ENCODE measurements at places on chromosomes 2 and 18. TPM values are rescaled to one million over a fixed set of nuclear protein-coding genes. Genes with fewer than 3 reads are reported as not detected.

DNA sequence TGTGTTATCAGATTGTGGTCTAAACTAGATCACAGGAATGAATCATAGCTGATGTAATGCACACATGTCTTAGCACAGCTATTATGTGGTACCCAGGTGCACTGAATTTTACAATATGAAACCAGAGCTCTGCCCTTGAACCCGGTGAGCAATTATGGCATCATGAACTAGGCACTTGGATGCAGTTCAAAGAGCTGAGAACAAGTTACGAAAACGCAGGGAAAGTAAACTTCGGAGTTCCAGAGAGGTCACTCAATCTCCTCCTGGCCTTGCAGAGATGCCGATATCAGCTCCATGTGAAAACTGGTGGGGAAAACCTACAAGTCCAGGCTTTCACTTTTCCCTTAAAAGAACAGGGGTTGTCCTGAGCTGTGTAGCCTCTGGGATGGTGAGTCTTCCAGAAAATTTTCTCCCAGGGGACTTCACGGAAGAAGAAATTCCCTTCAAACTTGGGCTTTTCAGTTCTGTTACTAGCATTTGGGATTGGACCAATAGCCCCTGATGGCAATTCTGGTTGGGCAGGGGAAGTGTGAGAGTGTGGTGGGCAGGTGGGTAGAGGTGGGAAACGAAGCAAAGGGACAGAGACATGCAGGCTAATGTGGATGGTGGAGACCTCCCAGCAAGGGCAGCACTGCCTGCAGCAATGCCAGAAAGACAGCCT is 71.1 kb upstream of the SH3BP4 start:
- DNase-seq, result peak; percentile 12
- no peaks in the 10 kb centered on the region for H3K36me3 ChIP-seq
- H3K4me3 ChIP-seq, result no peak overlapping the region

GRCh38 chr2:121736140-121736461 is 574 bp downstream of the NIFK start:
- H3K4me3 ChIP-seq, result peak overlapping the region; percentile 90
- H3K27me3 ChIP-seq, result no peaks in the 10 kb centered on the region

Gene ANKRD62
- not detected for total RNA-seq

Gene DCC
- total RNA-seq, result not detected

DNA sequence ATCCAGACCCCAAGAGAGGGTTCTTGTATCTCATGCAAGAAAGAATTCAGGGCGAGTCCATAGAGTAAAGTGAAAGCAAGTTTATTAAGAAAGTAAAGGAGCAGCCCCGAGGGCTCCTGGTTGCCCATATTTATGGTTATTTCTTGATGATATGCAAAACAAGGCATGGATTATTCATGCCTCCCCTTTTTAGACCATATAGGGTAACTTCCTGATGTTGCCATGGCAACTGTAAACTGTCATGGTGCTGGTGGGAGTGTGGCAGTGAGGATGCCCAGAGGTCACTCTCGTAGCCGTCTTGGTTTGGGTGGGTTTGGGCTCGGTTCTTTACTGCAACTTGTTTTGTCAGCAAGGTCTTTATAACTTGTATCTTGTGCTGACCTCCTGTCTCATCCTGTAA is 750.2 kb upstream of the FANCL start:
- DNase-seq, result no peak
- H3K27ac ChIP-seq, result no peak overlapping the region
- peaks cover 2% of the 10 kb centered on the region for H3K27me3 ChIP-seq
- no peak overlapping the region for H3K4me3 ChIP-seq

GRCh38 chr18:65230311-65230710 is 520.5 kb upstream of the CDH7 start:
- H3K27ac ChIP-seq, result no peak overlapping the region
- H3K4me1 ChIP-seq, result no peaks in the 10 kb centered on the region
- no peak overlapping the region for H3K4me3 ChIP-seq
- no peaks in the 10 kb centered on the region for H3K27me3 ChIP-seq
- no peak for DNase-seq

Gene NPC1
- total RNA-seq, result 27.9 TPM

DNA sequence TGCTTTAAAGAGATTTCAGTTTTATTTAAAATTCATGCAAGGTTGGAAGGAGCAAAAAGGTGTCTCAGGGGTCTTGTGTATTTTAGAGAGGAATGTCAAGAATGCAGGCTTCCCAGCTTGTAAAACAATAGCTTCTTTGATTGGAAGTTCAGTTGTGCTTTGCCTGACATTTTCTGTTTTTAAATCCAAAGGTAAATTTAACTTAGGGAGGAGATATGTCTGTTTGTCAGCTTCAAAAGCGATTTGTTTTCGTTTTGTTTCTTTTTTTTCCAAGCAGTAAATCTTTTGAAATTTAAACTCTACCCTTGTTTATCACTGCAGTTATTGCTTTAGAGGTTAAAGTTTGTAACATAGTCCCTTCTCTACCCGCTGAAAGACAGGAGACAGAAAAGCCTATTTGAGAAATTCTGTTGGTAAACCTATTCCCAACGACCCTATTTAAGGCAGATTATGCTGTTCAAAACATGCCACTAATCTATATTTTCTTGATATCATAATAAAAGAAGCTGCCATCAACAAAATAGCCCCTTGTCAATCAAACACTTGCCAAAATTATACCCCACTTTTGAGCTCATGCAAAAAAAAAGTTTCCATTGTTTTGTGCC is 639.6 kb downstream of the IRS1 start:
- no peak for DNase-seq
- H3K36me3 ChIP-seq, result no peaks in the 10 kb centered on the region
- H3K4me1 ChIP-seq, result no peaks in the 10 kb centered on the region
- peaks cover 7% of the 10 kb centered on the region for H3K27me3 ChIP-seq
- no peak overlapping the region for H3K4me3 ChIP-seq
- H3K27ac ChIP-seq, result no peak overlapping the region

Gene PROKR1
- total RNA-seq, result not detected

GRCh38 chr18:32930695-32931301 is 158.0 kb upstream of the KLHL14 start:
- no peaks in the 10 kb centered on the region for H3K36me3 ChIP-seq
- no peak for DNase-seq
- no peak overlapping the region for H3K27ac ChIP-seq
- no peaks in the 10 kb centered on the region for H3K4me1 ChIP-seq
- no peaks in the 10 kb centered on the region for H3K27me3 ChIP-seq

- H3K27me3 ChIP-seq, result no peaks in the 10 kb centered on the region
- peak overlapping the region; percentile 70 for H3K4me3 ChIP-seq
- DNase-seq, result peak; percentile 11
- H3K36me3 ChIP-seq, result no peaks in the 10 kb centered on the region
Measured at GRCh38 chr18:26134107-26134506, 438 bp downstream of the PSMA8 start.

Gene SIX2
- total RNA-seq, result not detected

- peaks cover 25% of the 10 kb centered on the region for H3K4me1 ChIP-seq
- H3K27me3 ChIP-seq, result peaks cover 10% of the 10 kb centered on the region
- no peak overlapping the region for H3K4me3 ChIP-seq
- H3K27ac ChIP-seq, result no peak overlapping the region
- no peak for DNase-seq
Measured at GRCh38 chr18:58041633-58042032, 2.4 kb upstream of the NEDD4L start.

GRCh38 chr2:149061133-149061745 is 22.7 kb downstream of the LYPD6B start:
- H3K4me1 ChIP-seq, result no peaks in the 10 kb centered on the region
- no peaks in the 10 kb centered on the region for H3K36me3 ChIP-seq
- no peak overlapping the region for H3K4me3 ChIP-seq
- DNase-seq, result no peak

DNA sequence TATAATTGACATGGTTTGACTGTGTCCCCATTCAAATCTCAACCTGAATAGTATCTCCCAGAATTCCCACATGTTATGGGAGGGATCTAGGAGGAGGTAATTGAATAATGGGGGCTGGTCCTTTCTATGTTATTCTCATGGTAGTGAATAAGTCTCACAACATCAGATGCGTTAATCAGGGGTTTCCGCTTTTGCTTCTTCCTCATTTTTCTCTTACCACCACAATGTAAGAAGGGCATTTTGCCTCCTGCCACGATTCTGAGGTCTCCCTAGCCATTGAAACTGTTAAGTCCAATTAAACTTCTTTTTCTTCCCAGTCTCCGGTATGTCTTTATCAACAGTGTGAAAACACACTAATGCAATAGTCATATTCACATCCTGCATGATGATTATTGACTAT is 1073.3 kb upstream of the CDH2 start:
- no peak overlapping the region for H3K4me3 ChIP-seq
- no peaks in the 10 kb centered on the region for H3K36me3 ChIP-seq
- H3K27me3 ChIP-seq, result no peaks in the 10 kb centered on the region
- no peak overlapping the region for H3K27ac ChIP-seq

DNA sequence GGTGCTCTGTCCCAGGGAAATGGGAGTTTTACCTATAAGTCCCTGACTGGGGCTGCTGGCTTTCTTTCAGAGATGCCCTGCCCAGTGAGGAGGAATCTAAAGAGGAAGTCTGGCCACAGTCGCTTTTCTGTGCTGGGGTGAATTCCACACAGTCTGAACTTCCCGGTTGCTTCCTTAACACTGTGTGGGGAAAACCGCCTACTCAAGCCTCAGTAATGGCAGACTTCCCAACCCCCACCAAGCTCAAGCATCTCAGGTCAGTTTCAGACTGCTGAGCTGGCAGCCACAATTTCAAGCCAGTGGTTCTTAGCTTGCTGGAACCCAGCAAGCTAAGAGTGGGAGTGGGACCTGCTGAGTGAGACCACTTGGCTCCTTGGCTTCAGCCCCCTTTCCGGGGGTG is 54.9 kb downstream of the NUP35 start:
- H3K4me3 ChIP-seq, result no peak overlapping the region
- no peak overlapping the region for H3K27ac ChIP-seq
- H3K27me3 ChIP-seq, result no peaks in the 10 kb centered on the region

Gene TMEM87B
- 10.5 TPM for total RNA-seq

DNA sequence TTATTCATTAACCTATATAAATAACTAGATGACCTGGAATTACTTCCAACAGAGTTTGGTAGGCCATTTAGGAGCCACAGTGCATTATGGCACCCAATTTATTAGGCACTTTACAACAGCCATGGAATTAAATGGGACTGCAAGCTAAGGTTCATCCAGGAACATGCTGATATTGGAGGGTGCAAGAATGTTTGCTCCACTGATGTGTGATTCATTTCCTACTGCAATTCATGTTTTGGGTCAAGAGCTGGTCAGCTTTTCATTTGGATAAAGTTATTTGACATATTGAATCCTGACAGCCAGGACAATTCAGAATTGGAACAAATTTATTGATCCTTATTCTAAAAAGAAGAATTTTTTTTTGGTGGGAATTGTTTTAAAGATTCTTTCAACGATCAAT is 11.8 kb upstream of the LYPD1 start:
- DNase-seq, result no peak
- H3K27ac ChIP-seq, result no peak overlapping the region
- no peak overlapping the region for H3K4me3 ChIP-seq
- no peaks in the 10 kb centered on the region for H3K4me1 ChIP-seq
- no peaks in the 10 kb centered on the region for H3K27me3 ChIP-seq

GRCh38 chr2:170505631-170506275 is 209.4 kb upstream of the SP5 start:
- peaks cover 1% of the 10 kb centered on the region for H3K27me3 ChIP-seq
- H3K36me3 ChIP-seq, result no peaks in the 10 kb centered on the region
- H3K4me3 ChIP-seq, result no peak overlapping the region
- DNase-seq, result no peak

Gene TRAK2
- 10.4 TPM for total RNA-seq

Gene RASGRP3
- total RNA-seq, result 2.3 TPM

GRCh38 chr18:14971461-14972185 is 223.7 kb downstream of the ANKRD30B start:
- H3K36me3 ChIP-seq, result no peaks in the 10 kb centered on the region
- H3K4me1 ChIP-seq, result no peaks in the 10 kb centered on the region
- no peak overlapping the region for H3K4me3 ChIP-seq
- DNase-seq, result no peak
- H3K27ac ChIP-seq, result no peak overlapping the region

DNA sequence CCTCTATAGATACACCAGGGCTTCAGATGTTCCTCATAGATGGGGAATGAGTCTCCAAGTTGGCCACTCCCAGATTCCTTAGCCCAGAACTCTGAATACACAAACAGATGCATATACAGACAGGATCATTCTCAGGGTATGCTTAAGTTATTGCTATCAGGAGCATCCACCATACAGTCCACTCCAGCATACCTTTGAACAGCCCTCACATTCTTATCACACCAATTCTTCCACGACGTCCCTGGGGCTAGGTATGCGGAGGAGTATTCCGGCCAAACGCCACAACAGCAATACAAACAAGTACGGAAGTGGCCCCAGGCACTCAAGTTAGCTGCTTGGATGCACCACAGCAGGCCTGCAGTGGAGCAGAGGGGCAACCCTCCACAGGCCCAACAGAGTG is 312.5 kb upstream of the CHAC2 start:
- no peaks in the 10 kb centered on the region for H3K4me1 ChIP-seq
- H3K27me3 ChIP-seq, result peaks cover 4% of the 10 kb centered on the region
- no peaks in the 10 kb centered on the region for H3K36me3 ChIP-seq
- H3K4me3 ChIP-seq, result no peak overlapping the region
- no peak overlapping the region for H3K27ac ChIP-seq

DNA sequence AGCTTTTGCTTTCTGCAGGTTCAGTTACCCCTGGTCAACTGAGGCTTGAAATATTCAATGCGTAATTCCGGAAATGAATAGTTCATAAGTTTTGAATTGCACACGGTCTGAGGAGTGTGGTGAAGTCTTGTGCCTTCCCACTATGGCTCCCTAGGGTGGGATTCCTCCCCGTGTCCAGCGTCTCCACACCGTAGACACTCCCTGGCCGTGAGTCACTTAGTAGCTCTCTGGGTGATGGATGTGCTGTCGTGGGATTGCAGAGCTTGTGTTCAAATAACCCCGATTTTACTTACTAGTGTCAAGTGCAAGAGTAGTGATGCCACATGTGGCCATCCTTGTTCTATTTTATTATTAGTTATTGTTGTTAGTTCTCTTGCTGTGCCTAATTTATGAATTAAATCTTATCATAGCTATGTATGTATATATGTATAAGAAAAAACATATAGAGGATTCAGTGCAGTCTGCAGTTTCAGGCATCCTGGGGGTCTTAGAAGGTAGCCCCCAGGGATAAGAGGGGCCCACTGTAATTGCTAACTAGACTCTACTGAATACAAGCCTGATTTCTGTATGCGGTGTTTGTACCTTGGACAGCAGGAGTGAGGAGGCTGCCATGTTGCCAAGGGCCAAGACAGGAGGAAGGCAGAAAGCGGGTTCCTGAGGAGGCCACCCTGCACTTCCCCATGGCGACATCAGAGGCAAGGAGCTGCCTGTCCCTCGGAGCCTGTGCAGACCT is 47.7 kb upstream of the PDIA6 start:
- peaks cover 17% of the 10 kb centered on the region for H3K27me3 ChIP-seq
- no peaks in the 10 kb centered on the region for H3K36me3 ChIP-seq
- DNase-seq, result no peak
- H3K27ac ChIP-seq, result no peak overlapping the region

Gene CDH19
- not detected for total RNA-seq

Gene SGO2
- 39.7 TPM for total RNA-seq

- peaks cover 29% of the 10 kb centered on the region for H3K4me1 ChIP-seq
- H3K27ac ChIP-seq, result peak overlapping the region; percentile 62
- no peak overlapping the region for H3K4me3 ChIP-seq
- no peak for DNase-seq
- H3K27me3 ChIP-seq, result no peaks in the 10 kb centered on the region
Measured at GRCh38 chr2:96252526-96252925, 13.3 kb downstream of the TMEM127 start.

Gene RGPD3
- total RNA-seq, result not detected

Gene ANKRD30B
- total RNA-seq, result not detected

All from activated naive CD4-positive, alpha-beta T cell treated with anti-CD3 and anti-CD28 coated beads for 36 hours (primary cell).